Foreskin fibroblast (primary cell): ENCODE measurements at places on chromosomes 4 and X.
A peak's percentile ranks its signal among the peaks of the same experiment; 100 is the strongest.

DNA sequence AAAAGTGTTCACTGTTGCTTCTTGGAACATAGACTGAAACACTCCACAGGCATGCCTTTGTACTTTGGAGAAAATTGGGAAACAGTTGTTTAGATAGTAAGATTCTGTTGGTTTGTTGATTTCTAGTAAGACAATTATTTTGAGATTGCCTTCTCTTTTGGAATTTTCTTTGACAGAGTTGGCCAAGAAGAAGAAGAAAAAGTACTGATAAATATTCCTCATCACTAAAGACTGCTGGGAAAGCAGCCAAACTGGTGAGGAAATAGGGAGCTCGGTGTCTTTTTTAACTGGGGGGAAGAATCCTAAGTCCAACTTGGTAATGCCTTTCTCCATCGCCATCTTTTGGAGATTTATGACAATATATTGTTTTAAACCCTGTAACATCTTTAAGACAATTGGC is 370.7 kb downstream of the GPAT3 start:
- DNase-seq, result peak; percentile 24

DNA sequence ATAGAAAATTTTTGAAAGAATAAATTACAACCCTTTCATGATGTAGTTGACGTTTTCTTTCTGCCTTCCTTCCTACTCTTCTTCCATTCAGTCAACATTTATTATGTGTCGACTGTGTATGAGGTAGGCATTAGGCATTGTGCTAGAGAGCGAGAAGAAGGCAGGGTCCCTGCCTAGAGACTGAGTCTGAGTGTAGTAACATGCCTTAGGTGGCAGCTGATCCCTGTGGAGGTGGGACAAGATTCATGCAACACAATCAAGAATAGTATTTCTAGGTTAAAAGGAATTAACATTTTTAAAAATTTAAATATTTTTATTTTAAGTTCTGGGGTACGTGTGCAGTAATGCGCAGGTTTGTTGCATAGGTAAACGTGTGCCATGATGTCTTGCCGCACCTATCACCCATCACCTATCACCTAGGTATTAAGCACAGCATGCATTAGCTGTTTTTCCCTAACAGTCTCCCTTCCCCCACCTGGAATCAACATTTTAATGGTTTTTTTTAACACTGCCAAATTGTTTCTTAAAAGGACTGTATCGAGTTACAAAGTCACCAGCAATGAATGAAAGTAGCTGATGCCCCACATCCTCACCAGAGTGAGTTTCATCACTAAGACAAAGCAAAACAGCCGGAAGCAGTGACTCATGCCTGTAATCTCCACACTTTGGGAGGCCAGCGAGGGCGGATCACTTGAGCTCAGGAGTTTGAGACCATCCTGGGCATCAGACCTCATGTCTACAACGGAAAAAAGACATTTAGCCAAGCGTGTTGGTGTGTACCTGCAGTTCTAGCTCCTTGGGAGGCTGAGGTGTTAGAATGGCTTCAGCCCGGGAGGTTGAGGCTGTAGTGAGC is 84.0 kb downstream of the WWC2 start:
- DNase-seq, result peak; percentile 79

GRCh38 chr4:109278594-109279031 is 23.8 kb downstream of the COL25A1 start:
- no peak for DNase-seq

DNA sequence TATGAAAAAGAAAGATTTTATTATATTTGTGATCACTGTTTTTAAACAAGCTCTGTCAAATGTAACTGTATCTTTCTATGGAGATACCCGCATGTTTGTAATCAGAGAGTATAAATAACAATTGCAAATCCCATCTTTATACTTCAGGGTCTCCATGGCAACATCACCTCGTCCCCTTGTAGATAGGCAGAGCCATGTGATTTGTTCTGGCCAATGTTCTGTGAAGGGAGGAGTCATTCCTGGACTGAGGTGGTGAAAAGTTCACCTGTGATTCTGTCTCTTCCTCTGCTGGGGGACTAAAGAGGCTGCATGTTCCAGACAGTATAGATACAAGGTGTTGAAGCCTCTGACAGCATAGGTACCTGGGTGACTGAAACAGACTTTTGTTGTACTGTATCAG is 45.6 kb upstream of the MED14 start:
- no peak for DNase-seq

DNA sequence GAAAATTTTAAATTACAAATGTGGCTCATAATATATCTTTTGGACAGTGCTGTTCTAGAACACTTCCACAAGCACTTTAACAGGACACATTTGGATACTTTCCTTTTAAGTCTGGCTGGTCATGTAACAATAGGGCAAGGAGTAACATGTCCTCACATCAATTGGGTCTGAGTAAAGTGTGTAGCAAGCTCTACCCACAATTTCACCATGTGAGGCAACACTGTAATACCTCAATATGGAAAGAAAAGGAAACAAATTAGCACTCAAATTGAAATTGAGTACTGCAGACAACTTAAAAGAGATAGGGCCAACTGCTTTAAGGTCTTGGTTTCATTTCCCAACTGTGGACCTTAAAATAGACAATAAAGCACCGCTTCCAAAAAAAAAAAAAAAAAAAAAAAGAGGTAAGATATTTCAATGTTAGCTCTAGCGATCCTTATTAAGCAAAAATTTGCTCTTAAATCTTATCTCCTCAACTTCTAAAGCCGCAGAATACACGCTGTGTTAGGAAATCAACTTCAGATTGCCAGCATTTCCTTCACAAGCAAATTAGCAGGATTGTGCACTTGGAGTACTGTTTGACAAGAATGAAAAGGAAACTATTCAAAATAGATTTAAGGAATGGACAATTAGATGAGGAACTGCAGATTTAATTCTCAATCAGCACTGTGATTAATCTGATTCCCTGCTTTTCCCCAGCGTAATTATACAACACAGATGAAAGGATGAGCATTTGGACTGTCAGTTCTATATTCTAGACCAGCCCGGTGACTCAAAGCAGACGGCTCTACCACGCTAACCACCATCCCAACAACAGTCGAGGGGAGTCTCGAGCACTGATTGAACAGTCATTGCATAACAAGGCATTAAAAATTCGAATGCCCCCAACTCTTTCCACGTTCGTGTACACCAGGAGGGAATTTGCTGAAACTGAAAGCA is 1.6 kb downstream of the CASK start:
- DNase-seq, result peak; percentile 63

GRCh38 chr4:182418054-182418734 is 175.0 kb downstream of the TENM3 start:
- no peak for DNase-seq

DNA sequence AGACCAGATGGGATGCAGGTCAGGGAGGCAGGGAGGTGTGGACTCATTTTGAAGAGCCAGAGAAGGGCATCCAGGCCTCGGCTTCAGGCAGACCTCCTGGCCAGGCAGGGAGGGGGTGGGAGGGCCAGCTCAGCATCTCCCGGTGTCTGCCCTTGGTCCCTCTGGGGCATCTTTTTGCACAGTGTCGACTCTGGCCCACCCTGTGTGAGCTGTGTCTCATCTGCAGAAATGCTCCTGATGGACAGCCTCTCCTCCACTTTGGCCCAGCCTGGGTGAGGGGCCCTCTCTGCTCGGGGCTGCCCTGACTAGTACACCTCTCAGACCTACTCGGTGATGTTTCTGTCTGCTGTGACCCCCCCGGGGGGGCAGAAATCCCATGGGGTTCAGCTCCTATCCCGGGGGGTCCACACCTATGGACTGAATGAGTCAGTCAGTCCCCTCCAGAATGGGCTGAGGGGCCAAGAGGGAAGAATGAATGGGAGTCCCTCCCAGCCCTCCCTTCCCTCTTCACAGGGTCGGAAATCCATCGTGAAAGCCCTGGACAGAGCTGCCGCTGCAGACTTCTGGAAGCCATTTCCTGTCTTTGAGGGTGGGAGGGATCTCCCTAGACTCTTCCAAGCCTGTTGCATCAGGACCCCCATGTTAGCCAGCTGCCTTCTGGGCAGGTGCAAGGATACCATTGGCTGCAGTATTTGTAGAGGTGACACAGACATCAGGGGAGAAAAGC is 196.7 kb upstream of the PSAPL1 start:
- no peak for DNase-seq

GRCh38 chr4:2961421-2961810 is 1.8 kb downstream of the NOP14 start:
- DNase-seq, result no peak

GRCh38 chrX:44063606-44064005 is 90.4 kb upstream of the NDP start:
- DNase-seq, result no peak

DNA sequence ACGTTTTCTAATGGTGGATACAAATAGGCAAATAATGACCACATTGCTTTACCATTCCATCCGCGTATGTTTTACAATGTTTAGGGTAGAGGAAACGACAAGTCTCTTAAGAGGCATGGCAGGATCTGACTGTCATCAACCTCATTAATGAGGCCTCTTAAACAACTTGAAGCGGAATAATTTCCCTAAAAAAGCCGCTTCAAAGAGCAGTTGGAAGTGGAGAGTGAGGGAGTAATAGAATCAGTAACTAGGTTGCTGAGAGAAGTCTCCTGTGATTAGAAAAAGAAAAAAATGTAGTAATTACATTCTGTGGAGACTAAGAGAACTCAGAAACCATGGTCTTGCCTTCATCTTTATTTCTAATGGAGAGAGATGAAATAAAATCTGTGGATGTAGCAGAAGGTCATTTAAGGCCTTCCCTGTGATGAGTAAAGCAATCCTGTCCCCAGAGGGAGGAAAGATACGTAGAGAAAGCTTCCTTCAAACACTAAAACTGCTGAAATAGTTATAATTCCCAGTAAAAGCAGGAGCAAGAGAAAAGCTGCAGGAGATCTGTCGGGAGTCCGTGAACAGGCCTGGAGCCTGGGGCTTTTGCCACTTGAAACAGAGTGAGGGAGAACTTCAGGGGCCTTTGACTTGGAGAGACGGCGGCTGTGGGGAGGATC is 11.1 kb upstream of the SEPSECS start:
- peak; percentile 19 for DNase-seq

GRCh38 chrX:116379854-116380253 is 56.6 kb upstream of the SLC6A14 start:
- no peak for DNase-seq

DNA sequence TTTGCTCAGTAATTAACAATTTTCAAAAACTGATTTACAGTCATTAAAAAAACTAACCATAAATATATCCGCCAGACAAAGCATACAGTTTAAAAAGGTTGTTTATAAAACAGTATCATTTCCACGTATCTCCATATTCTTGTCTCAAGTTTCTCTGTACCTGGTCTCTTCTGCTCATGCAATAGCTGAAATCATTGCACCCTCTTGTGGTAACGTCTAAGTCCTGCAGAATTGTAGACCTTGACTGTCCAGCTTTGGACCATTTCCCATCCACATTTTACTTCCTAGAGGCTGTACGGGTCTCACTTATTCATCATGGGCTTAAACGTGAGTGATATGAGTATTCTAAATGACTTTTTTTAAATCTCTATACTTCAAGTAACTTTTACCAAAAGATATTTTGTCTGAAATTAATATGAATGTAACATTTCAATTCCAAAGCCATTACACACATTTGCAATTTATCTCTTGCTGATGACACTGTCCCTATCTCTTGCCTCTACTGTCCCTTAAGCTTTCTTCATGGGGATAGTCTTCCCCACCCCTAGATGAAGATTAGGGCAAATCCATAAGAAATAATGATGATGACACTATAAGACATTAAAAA is 118.5 kb downstream of the BTC start:
- peak; percentile 54 for DNase-seq

DNA sequence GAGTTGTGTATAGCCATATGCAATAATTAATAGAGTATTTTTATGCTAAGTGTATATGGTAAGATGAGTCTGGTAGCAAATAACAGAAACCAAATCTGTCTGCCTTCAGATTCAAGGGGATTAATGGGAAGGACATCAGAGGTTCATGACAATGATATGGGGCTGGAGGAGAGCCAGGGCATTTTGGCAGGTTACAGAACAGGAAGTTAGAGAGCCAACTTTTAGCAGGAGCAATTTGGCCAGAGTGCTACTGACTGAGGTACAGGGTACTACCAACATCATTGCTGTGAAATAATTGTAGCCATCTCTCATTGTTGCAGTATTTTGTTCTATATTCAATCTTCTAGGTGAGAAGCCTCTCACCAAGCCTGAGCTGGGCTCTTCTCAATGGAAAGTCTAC is 210.9 kb upstream of the FAM47A start:
- DNase-seq, result no peak

- DNase-seq, result no peak
These were observed 54.0 kb upstream of the FAM120C start for GRCh38 chrX:54237014-54237413.

DNA sequence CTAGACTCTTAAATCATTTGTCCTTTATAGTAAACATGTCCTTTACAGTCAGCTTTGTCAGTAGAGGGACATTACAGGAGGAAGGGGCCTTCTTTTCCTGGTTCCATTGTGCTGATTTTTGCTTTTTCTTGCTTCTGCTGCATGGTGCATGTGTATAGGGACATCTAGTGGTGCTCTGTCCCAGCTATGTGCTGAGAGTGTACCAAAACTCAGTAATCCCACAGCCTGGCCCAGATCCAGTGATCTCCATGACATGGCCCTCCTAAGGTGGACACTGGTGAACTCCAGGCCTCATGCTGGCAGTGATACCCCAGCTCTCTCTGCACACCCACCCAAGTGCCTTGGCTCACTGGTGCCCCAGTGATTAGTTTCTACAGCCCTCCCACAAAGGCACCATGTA is 45.2 kb downstream of the MAGEB17 start:
- no peak for DNase-seq

- DNase-seq, result no peak
These were observed 3.6 kb downstream of the APOO start for GRCh38 chrX:23904096-23904495.

- DNase-seq, result no peak
These were observed 40.1 kb upstream of the HELT start for GRCh38 chr4:184978211-184978610.

DNA sequence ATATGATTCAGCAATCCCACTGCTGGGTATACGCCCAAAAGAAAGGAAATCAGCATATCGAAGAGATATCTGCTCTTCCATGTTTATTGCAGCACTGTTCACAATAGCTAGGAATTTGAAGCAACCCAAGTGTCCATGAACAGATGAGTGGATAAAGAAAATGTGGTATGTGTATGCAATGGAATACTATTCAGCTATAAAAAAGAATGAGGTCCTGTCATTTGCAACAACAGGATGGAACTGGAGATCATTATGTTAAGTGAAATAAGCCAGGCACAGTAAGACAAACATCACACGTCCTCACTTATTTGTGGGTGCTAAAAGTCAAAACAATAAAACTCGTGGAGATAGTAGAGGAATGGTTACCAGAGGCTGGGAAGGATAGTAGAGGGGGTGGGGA is 153.8 kb upstream of the LEF1 start:
- DNase-seq, result no peak

- DNase-seq, result no peak
These were observed 75.2 kb downstream of the IL1RAPL2 start for GRCh38 chrX:104641176-104641575.

- DNase-seq, result no peak
These were observed 4.3 kb downstream of the ESX1 start for GRCh38 chrX:104250470-104250869.

- DNase-seq, result no peak
These were observed 124.7 kb upstream of the CPEB2 start for GRCh38 chr4:14877246-14878225.

GRCh38 chr4:38803833-38804653 is 548 bp downstream of the TLR1 start:
- peak; percentile 23 for DNase-seq

- no peak for DNase-seq
These were observed 36.1 kb downstream of the ZBTB49 start for GRCh38 chr4:4326166-4326565.

- DNase-seq, result peak; percentile 37
These were observed 371.3 kb upstream of the INTU start for GRCh38 chr4:127261476-127261875.

- no peak for DNase-seq
These were observed 158.1 kb upstream of the ATOH1 start for GRCh38 chr4:93670434-93670833.
